ENCODE measurements at places on chromosomes 16 and 17.

- no peak for DNase-seq
Measured at GRCh38 chr16:30076276-30076791, 540 bp downstream of the PPP4C start.

DNA sequence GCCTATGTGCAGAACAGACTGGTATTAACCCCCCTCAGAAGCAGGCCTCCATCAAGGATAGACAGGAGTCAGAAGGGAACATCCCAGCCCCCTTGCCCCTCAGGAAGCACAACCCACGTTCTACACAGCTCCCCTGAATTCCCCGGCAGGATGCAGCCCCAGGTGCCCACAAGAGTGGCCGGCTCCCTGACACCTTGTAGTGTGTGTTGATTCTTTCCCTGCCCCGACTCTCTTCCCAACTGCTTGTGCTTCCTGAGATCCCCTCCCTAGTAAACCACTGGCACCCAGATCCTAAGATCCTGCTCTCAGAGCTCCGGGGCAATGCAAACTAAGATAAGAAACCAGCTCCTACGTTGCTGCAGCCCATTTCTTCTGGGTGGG, 34.8 kb upstream of the LITAF start:
- no peak for DNase-seq

- DNase-seq = peak; percentile 61
Measured at GRCh38 chr17:57085448-57086068, 512 bp downstream of the AKAP1 start.

DNA sequence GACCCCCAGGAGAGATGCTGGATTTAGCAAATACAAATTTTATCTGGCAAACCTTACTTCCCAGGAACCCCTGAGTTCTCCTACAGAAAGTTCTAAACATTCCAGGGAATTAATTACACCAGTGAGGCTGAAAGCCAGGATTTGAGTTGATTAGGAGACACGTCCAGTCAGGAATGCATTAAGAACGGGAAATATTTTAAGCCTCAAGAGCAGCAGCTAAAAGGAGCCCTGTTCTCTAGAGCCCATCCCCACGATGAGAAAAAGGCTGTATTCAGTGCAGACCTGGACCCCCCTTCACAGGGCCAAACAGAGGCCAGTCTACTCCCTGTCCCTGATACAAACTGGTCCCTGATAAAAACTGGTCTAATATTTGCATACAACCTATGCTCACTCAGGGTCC, 55.0 kb downstream of the VAT1L start:
- no peak for DNase-seq

GRCh38 chr16:88527186-88527936, 42.8 kb upstream of the ZC3H18 start:
- peak; percentile 63 for DNase-seq

DNA sequence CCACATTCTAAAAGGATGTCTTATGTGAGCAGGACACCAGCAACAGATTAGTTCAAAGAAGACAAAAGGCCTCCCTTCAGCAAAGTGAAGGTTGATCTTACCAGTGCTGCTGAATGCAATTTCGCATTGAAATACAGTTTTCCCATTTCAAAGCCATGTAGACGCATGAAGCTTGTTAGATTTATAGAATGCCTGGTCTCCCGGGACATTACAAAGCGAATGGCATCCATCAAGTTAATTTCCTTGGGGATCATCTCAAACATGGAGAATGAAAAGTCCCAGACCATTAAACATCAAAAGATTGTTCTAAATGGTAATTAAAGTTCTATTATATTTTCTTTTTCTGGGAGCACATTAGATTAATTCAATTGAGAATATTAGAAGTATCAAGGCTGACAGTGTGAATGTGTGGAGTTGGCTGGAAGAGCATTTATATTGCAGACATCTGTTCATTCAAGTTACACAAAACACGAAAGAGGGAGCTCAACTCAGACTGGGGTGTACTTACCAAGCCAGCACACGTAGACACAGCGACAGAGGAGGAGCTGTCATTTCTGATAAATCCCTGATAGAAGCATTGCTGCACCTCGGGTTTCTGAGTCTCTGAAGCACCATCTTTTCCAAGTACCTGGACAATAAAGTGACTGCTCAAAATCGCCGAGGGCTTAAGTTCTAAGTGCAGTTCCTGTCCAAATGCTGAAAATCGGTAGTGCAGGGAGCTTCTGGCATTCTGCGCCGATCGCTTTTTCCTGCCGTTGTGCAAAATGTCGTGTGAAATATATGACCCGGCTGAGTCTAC, 3.8 kb downstream of the ADAMTS18 start:
- DNase-seq = no peak

GRCh38 chr16:58807276-58807675, 73.2 kb upstream of the GOT2 start:
- no peak for DNase-seq

DNA sequence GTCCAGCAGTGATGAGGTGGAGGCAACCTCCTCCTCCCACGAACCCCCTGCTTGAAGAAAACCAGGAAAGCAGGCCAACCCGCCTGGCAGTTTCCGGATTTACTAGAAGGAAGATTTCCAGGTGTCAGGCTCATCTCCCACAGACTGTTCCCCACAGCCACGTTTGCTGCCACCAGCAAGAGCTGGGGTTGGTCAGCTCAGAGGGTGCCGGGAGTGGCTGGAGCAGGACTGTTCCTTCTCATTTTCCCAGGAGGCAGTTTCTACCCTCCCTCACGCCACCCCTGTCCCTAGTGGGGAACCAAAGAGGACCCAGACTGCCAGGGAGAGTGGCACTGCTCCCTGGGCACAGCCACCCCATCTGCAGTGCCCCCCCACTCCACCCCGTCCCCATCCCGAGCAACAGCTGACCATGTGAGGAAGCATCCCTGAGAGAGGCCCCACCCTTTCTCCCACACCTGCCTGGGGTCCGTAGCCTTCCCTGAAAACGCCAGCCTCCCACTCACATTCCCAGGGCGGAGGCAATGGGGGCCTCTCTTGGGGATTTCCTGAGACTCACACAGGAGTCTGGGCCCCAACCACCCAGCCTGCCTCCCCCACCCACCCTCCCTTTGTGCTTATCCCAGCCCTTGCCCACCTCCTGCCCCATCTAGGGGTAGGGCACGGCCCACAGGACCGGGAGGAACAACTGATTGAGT, 5.9 kb downstream of the KRT17 start:
- DNase-seq = no peak

GRCh38 chr17:5644065-5644464, 59.8 kb upstream of the NLRP1 start:
- DNase-seq = no peak

DNA sequence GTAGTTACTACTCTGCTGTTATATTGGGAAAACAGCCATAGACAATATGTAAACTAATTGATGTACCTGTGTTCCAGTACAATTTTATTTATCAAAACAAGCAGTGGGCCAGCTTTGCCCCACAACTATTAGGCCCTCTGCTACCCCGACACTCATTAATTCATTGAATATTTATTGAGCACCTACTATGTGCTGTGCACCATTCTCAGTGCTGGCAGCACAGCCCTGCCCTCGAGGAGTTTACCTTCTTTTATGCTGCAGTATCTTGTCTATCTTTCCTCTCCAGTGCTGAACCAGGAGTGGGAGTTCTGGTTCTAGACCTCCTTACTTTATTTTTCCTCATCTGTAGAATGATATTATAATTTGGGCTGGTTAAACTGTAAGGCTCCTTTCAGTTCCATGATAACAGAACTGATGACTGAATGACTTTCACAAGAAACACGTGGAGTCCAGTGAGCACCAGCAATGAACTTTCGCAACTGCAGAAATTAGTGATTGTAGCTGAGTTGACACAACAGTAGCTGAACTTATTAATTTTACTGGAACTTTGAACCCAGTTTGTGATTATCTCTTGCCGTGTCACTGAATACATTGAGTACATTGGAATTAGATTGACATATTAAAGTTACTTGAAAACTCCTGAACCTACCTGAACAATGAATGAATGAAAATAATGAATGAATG, 2.4 kb downstream of the GOSR2 start:
- DNase-seq = no peak

- no peak for DNase-seq
Measured at GRCh38 chr16:1377406-1378010, 25.8 kb downstream of the GNPTG start.

DNA sequence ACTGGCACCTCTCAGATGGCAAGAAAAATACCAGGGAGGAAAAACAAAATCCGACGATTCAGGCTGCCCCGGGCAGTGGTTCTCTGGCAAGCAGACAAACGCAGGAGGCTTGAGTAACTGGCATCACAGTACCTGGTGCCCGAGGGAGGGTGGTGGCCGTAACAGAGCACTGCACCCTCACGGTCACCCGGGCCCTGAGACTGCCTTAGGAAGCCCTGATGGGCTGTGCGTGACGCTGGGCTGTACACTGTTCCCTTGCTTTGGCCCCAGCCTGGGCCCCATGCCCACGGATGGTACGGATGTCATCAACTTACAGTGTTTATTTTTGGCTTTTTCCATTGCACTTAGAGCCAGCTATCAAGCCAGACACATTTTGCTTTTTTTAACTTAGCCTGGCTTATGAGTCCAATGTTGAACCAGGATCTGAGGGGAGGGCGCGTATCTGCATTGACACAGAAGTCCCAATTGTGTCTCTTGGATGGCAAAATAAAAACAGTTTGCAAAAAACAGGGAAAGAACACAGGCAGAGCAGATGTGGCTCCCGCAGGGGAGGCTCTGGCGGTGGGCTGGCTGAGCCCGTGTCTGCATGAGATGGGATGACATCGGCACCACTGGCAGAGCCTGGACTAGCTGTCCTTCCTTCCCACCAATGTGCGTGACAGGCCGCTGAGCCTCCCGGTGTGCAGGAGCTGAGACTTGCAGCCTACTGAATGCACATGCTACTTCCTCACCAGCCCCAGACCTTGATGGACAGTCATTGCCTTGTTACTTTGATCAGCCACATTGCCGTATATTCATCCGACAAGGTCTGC, 287.7 kb downstream of the FOXL1 start:
- no peak for DNase-seq

GRCh38 chr16:22973522-22973921, 159.6 kb downstream of the HS3ST2 start:
- no peak for DNase-seq

GRCh38 chr16:12449795-12450194, 353.9 kb downstream of the CPPED1 start:
- no peak for DNase-seq

GRCh38 chr17:60159479-60159866, 9.7 kb downstream of the CA4 start:
- no peak for DNase-seq

DNA sequence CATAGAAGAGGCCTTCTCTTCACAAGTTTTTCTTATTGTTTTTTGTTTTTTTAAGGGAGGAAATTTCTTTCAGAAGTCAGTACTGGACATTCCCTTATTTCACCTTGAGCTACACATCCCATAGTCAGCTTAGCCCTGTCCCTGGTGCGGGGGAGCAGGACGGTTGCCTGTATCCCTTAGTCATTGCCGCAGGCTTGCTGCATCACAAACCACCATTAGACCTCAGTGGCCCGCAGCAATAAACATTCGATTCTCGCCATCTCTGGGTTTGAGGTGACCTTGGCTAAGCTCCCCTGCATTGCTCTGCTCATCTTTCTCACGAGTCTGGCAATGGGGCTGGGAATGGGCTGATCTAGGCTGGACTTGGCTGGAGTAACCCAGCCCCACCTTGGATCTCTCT, 692.5 kb downstream of the WWOX start:
- no peak for DNase-seq

DNA sequence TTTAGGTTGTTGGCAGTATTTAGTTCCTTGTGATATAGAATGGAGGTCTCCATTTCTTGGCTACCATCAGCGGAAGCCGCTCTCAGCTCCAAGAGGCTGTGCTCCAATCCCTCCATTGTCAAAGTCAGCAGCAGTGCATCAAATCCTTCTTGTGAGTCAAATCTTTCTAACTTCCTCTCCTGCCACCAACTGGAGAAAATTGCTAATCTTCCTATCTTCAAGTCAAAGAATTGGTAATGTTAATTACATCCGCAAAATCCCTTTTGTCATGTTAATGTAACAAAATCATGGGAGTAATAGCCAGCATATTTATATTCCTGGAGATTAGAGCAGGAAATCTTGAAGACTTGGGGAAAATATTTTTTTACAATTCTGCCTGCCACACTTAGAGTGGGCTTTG, 436.4 kb upstream of the DYNLRB2 start:
- no peak for DNase-seq

GRCh38 chr17:45759761-45760160, 24.4 kb upstream of the CRHR1 start:
- no peak for DNase-seq

DNA sequence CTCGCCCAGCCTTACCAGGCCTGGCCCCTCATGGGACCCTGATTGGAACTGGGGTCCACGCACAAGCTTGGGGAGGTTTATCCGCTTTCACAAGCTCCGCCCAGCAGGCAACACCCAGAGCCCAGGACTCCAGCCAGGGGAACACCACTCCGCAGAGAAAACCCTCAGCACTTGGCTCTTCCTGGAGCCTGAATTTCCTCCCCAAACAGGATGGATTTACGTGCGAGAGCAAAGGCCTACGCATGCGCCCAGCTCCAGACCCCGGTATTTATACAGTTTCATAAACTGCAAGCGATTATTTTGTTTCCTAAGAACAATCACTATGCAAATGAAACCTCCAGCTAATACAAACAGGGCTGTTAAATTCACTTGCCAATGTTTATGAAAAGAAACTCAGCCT, 22.8 kb downstream of the ZNF423 start:
- DNase-seq = no peak

DNA sequence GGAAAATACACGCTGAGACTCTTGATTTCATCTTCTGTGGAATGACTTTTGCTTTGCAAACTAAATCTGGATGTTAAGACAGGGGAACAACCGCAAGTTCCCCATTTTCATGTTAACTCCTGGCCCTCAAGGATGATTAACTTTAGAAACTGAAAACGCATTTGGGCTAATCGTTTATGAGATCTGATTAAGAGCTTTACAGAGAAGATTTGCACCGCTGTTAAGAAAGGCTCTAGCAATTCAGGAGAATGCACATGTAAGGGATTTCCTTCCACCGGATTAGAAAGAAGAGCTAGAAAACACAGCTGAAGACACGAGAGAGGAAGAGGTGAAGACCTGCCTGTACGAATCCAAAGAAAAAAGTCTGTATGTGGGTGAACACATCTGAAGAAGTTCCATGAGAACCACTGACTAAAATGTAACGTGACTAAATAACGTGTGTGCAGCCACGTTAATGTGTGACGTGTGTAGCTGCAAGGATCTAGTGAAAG, 106.4 kb downstream of the YPEL2 start:
- peak; percentile 39 for DNase-seq

DNA sequence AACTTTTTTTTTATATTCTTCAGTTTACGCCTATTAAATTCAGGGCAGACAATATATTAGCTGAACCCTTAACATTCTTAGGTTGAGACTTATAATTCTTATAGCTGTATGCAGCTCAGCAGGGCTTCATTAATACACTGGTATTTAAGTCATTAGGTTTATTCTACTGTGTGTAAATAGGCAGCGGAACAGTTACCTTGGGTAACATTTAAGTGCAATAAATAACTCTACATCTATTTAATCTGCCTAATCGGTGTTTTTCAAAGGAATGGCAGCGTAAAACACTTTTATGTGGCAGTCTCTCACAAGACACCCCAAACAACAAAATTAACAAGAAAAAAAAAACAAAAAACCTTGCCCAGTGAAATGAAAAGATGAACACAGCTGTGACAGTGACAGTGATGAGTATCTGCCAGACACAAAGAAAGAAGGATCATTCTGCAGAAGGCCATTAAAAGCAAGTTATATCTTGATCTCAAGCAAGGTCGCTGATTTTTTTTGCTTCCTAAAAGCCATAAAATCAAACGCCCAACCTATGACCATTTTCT, 32.6 kb downstream of the KCNJ2 start:
- no peak for DNase-seq

All from activated CD4-positive, alpha-beta T cell treated with anti-CD3 and anti-CD28 coated beads, Interleukin-2, Interleukin-6, amounts not matched to agents 100 ng/mL and 50 ng/mL, durations not matched to agents 16 hours and 8 hours (primary cell).